EL (cell line): ENCODE measurements at places on chromosomes 1 and 21.

- DNase-seq = peak; percentile 44
Measured at GRCh38 chr1:32068957-32069588, 3.7 kb upstream of the TMEM39B start.

- peak; percentile 20 for DNase-seq
Measured at GRCh38 chr1:15412175-15412800, 2.6 kb downstream of the EFHD2 start.

DNA sequence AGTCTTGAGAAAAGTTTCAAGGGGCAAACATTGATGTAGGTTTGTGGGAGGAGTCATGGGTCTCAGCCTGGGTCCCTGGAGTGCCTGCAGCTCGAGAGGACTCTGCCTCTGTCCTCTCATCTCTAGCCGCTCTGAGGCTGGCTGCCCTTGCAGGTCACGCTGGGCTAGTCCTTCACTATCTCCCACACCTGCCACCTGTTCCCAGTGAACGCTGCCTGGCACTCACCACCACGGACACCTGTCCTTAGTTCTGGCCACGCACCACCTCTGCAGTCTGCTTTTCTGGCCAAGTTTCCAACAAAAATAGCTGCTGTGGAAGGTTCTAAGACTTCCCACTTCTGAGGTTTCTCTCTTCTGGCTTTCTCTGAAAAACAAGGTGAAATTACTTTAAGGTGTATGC is 52.5 kb downstream of the SH3BGR start:
- no peak for DNase-seq

GRCh38 chr1:203368624-203369451 is 17.9 kb upstream of the FMOD start:
- peak; percentile 73 for DNase-seq
